ENCODE measurements at places on chromosomes 11 and 22.
A peak's percentile ranks its signal among the peaks of the same experiment; 100 is the strongest.

DNA sequence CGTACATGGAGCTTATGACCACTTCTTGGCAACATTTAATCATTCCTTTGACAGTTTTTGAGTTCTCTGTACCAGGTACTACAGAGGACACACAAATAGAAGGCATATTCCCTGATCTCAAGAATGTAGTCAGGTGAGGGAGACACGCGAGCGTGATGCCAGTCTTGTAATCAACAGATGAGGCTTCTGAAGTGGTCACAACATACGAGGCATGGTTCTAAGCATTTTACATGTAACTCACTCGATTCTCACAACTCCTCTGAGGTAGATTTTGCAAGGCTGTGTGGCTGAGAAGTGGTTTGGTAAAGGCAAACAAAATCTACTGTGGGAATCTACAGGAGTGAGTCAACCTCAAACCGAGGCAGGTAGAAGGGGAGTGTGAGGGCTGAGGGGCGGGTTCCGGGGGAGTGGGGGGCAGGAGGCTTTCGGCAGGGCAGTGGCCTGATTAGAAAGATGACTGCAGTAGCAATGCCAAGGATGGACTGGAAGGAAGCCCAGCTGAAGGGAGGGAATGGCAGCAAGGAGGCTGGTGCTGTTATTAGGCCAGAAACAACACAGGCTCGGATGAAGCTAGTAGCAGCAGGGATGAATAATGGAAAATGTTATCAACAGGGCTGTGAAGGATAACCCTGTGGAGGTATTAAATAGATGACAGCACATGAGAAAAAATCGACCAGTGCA, 63.8 kb downstream of the ST14 start:
- no peak overlapping the region for H3K4me3 ChIP-seq
- no peaks in the 10 kb centered on the region for H3K36me3 ChIP-seq
- H3K4me1 ChIP-seq: no peaks in the 10 kb centered on the region
- peak; percentile 27 for DNase-seq
- H3K27me3 ChIP-seq: no peaks in the 10 kb centered on the region

GRCh38 chr11:27210531-27210930, 152.5 kb downstream of the CCDC34 start:
- no peak overlapping the region for H3K4me3 ChIP-seq
- no peak overlapping the region for H3K27ac ChIP-seq
- no peaks in the 10 kb centered on the region for H3K36me3 ChIP-seq
- peaks cover 38% of the 10 kb centered on the region for H3K4me1 ChIP-seq
- no peaks in the 10 kb centered on the region for H3K27me3 ChIP-seq
- no peak for DNase-seq

DNA sequence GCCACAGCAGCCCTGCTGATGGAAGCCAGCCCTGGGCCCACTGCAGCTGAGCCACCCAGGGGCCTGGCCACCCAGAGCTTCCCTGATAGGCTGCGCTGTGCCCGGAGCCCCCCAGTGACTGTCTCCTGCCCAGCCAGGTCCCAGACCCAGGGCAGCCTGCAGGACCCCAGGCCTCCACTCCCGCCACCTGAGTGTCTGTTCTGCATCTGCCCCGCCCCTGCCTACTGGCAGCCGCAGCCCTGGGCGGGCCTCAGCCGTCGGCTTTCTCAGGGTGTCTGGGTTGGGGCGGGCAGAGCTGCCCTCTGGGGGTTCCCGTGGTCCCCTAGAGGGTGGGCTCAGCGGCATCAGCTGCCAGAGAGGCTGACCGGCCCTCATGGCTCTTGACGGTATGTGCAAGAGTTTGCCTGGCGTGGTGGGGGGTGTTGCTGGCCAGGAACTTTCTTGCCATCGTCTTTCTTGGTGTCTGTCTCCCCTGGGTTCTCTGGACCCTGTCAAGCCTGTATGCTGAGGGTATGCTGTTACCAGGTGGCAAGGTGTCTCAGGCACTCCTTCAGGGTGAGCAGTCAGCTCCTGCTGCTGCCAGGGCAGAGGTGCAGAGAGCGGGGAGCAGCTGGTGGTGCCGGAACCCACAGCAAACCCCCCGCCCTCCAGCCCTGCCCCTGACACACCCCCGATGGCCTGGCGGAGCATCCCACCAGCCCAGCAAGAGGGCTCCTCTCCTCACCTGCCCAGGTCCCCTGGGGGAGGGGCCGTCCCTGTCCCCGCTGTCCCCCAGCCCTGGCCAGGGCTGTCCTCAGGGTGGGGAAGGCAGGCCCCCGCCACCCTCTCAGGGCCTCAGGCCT, 12.2 kb upstream of the PIM3 start:
- H3K4me1 ChIP-seq: peaks cover 42% of the 10 kb centered on the region
- peak overlapping the region; percentile 81 for H3K27ac ChIP-seq
- DNase-seq: no peak
- H3K27me3 ChIP-seq: no peaks in the 10 kb centered on the region
- no peaks in the 10 kb centered on the region for H3K36me3 ChIP-seq

DNA sequence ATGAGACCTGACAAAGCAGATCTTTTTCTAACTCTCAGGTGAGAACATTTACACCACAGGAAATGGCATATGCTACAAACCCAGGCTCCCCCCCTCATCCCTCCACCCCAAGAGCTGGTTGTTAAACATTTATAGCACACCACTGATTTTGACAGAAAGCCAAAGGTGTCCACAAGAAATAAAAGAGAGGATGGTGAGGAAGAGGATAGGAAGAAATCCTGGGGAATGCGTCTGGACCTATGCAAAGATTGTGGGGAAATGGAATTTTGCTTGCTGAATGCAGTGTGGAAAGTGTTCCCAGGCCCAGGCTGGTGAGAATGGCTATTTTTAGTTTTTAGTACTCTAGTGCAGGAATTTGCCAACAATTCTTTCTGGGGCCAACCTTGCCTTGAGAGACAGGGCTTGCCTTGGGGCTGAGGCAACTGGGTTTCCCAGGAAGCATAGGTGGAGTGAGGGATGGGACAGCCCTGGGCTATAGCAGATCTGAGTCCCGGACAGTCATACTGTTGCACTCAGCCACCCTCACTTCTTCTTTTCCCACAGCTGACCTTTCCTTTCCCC, 163.9 kb downstream of the ADAMTS15 start:
- H3K36me3 ChIP-seq: no peaks in the 10 kb centered on the region
- peaks cover 12% of the 10 kb centered on the region for H3K4me1 ChIP-seq
- H3K27ac ChIP-seq: no peak overlapping the region
- H3K4me3 ChIP-seq: no peak overlapping the region
